Activated CD8-positive, alpha-beta memory T cell treated with anti-CD3 and anti-CD28 coated beads for 1 hour (primary cell): ENCODE measurements at places on chromosomes 1 and 21.

GRCh38 chr1:208058267-208058666 lies 147.3 kb upstream of the CD34 start:
- DNase-seq = no peak

DNA sequence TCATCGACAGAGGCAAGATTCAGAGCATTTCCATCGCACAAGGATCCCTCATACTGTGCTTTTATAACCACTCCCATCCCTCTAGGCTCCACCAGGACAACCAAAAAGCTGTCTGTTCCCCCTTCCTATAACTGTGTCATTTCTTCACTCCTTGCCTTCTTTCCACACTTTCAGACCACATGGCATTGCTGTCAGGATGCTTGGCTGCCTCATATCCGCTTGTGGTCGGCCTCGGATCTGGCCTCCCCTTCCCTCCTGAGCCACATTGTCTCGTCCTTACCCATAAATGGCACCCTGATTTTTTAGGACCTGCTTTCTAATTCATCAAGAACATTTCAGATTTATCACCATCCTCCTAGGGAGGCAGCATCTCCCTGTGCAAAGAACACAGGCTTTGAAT lies 80.5 kb downstream of the HIVEP3 start:
- DNase-seq = no peak

- no peak for DNase-seq
Measured at GRCh38 chr1:158028969-158029368, 35.5 kb downstream of the KIRREL1 start.

- peak; percentile 32 for DNase-seq
Measured at GRCh38 chr1:207822602-207823451, 71.0 kb downstream of the CD46 start.

- DNase-seq = no peak
Measured at GRCh38 chr1:228374711-228375577, 31.7 kb downstream of the TRIM11 start.

DNA sequence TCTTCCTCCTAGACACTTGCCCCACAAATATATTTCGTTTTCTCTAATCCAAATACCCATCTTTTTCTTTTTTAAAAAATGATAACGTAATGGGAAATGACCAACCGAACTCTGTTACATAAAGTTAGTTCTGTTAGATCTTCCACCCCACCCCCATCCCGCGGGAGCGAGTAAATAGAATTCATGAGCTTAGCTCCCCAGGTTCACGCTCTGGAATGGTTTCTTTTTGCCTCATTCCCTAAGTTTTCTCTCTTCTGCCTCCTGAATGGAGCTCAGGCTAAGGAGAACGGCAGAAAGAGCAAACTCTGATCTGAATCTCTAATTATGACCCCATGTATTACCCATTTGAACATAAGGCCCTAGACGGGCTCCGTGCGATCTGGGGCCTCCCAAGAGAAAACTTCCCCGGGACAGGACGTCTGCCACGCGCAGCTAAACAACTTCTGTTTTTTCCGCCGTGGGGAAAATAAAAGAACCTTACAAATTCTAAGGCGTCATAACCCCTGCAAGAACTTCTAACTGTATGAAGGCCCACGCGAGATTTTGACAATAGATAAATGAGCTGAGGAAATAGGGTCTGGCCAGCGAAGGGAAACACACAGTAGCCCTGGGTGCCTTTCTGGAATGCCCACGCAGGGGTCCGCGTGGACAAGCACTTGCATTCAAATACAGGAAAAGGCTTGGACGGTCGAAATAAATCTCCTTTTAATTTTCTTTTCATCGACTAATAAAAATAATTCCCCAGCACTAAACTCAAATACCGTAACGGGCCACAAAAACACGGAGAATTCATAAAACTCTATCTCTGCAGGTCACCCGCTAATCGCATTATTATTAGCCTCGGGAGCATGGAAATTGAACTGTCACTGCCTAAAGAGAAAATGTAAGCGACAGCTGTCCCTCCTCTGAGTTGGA lies 2.2 kb downstream of the TBX15 start:
- DNase-seq = no peak

- no peak for DNase-seq
Measured at GRCh38 chr21:43974791-43975468, 37.2 kb upstream of the TRAPPC10 start.

DNA sequence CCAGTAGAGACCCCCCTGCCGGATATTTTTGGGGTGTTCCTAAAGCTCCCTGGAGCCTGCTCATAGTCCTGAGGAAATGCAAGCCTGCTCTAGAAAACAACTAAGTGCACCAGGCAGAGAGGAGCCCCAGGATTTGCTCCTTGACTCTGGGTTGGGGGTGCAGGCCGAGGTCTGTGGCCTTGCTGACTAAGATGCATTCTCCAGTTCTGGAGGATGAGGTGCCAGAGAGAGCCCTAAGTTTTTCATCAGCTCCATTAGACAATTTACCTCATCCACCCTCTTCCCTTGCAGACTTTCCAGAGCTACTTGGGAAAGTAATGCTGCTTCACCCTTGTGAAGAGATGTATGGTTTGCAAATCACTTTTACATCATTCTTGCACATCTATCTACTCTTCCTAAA lies 9.1 kb downstream of the TUFT1 start:
- no peak for DNase-seq

- no peak for DNase-seq
Measured at GRCh38 chr1:179090522-179090921, 8.7 kb downstream of the TOR3A start.

DNA sequence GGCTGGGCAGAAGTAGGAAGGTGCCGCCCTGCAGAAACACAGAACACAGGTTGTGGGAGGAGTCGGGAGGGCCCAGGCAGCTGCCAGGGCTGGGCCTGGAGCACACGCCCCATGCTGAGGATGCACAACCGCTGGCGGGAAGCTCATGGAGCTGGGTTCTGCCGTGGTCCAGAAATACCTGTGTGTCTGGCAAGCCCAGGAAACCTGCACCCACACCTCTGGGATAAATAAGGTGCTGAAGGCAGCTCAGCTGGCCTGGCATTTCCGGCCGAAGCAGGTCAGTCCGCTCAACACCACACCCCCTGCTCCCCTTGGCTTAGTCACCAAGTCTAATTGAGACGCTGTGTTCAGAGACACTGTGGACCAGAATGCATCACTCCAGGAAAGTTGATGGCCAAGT lies 32.1 kb downstream of the CTNNBIP1 start:
- DNase-seq = no peak

DNA sequence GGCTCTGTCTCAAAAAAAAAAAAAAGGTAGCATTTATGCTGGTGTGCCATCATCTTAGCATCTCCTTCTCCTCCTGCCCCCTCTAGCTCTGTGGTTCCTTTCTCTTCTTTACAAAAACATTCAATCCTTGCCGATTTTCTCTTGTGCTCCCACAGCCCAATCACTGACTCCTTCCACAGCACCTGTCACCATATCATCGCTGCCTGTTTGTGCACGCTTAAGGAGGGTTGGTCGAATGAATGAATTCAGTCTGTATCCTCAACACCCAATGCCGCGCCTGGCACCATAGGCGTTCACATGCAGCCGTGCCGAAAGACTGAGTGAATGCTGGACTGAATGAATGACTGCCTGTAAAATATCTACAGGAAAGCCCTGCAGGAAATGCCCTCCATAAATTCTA lies 7.9 kb downstream of the RNU5D-1 start:
- no peak for DNase-seq

DNA sequence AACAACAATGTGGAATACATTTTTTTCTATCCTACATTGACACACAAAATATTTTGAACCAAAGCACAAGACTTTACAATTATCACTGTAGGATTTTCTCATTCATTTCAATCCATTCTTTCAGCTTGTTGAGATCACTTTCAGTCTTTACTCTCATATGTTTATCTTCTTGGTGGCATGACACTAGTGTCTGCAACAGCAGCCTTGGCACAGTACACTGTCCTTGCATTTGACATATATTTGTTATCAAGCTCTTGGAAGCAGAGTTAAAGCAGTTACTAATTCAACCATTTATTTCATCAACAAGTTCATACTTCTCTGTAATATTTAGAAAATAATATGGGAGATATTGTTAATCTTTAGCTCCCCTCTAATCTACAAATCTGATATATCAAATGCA lies 922.4 kb upstream of the ADGRL2 start:
- DNase-seq = no peak

- DNase-seq = no peak
Measured at GRCh38 chr1:208176649-208177048, 67.5 kb downstream of the PLXNA2 start.

DNA sequence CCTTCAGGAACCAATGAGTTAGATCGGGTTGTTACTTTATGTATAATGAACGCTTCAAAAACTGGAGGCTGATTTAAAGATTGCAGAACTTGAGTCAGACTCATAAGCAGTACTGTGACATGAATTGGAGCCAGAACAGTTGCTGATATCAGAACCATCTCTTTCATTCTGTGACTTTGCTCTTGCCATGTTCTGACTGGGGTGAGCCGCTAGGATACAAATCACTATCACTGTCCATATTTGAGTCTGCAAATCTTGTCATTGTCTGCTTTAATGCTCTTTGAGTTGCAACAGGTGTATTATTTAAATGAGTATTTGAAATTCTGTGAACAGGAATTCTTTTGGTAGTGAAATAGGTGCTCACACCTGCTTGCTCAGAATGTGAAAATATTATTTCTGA lies 52.5 kb downstream of the LRIG2 start:
- no peak for DNase-seq

- no peak for DNase-seq
Measured at GRCh38 chr21:26185021-26185420, 14.5 kb upstream of the APP start.

- no peak for DNase-seq
Measured at GRCh38 chr1:44296806-44297205, 58.3 kb downstream of the ERI3 start.

GRCh38 chr1:55825461-55825860 lies 610.3 kb upstream of the USP24 start:
- DNase-seq = no peak

DNA sequence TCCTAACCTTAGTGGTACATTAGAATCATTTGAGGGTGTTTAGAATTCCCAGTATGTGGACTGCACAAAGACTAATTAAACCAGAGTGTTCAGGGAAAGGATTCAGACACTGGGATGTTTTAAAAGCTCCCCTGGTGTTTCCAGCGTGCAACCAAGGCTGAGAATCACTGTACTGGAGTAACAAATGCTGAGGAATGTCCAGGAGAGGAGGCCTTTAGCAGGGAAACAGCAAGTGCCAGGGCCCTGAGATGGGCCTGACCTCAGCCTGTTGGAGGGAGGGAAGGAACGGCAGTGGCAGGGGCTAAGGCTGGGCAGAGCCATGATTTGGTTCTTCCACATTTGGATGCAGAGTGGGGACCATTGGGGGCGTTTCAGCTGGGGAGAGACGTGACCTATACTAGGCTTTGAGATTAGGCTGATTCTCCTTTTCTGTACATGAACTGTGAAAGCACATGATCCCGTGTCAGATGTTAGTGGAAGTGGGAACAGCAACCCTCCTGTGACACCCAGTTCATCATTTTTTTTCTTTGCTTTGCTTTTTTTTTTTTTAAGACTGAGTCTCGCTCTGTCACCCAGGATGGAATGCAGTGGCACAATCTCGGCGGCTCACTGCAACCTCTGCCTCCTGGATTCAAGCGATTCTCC lies 49.3 kb downstream of the KANK4 start:
- no peak for DNase-seq

- DNase-seq = no peak
Measured at GRCh38 chr1:171256940-171257606, 8.8 kb downstream of the FMO1 start.

DNA sequence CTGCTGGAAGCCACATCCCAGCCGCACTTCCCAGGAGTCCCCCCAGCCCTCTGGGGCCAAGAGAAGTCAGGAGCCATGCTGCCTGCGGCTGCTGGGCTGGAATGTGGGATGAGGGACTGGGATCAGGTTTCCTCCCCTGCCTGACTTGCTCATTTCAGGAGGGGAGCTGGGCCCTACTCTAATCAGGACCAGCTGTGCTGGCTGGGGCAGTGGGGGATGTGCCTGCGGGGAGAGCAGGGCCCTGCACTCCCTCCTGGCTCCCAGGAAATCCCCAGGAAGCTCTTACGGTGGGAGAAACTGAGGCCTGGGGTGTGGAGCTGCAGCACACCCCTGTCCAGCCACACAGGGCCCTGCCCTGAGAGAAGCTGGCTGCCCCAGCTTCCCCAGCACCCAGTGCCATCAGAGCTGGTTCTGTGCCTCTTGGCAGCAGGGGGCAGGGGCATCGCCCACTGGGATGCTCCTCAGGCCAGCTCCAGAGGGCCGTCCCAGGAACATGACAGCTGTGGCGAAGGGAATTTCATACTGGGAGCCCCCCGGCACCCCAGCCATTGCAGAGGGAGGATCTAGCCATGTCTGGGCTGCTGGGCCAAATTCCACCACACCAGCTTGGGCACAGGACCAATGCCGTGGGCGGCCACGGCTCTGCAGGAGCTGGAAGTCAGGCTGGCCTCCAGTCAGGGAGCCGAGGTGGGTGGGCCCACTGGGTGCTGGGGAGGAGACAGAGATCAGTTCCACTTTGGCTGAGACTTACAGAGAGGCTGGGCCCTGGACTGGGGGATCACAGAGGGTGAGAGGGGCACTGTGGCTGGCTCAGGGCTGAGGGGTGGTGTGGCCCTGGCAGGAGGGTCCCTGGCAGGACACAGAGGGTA lies 21.3 kb upstream of the PRSS38 start:
- DNase-seq = no peak

DNA sequence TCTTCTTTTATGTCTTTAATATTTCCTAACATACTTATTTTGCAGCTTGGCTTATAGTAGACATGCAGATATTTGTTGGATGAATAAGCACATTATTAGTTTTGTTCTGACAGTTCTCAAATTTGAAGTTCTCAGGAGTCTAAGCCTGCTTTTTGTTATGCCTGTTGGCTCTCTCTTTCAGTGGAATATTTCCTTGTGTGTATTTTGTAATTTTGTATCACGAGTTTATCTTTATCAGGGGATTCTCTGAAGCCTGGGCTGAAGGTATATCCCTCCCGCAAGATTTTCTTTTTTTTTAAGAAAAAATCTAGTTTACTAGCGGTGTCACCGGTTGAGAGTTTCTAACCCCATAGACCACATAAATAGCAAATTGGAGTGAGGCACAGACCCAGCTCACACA lies 105.9 kb downstream of the RGL1 start:
- no peak for DNase-seq

GRCh38 chr1:166017395-166017794 lies 149.4 kb downstream of the FAM78B start:
- no peak for DNase-seq

DNA sequence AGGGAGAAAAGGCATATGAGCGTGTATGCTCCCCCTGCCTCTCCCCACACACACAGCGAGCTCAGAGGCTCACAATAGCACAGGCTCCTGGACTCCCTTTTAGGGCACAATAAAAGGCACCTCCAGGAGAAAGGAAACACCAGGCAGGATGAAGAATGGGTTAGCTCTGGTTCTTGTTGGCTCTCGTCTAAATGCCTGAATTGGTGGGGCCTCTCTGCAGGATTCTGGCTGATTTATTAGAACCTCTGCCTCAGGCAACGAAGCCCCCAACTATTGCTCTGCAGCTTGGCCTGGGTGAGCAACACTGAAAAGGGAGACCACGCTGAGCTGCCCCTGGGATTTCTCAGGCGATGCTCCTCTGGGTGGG lies 590.9 kb upstream of the PLXNA2 start:
- no peak for DNase-seq

DNA sequence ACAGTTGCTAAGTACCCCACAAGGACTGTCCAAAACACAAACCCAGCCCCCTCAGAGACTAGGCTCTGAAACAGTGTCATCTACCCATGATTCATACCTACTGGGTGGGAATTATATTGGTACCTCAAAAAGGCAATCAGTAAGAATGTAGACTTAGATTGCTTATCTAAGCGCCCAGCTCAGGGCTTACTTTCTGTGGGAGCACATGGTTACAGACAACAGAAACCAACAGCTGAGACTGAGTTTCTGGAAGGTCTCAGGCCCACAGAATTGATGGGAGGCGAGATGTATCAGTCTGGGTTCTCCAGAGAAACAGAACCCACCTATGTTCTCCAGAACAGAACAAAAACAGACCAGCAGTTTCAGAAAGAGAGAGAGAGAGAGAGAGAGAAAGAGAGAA lies 147.3 kb upstream of the KAZN start:
- no peak for DNase-seq
